ENCODE measurements at places on chromosomes 6 and 20.
A peak's percentile ranks its signal among the peaks of the same experiment; 100 is the strongest.

DNA sequence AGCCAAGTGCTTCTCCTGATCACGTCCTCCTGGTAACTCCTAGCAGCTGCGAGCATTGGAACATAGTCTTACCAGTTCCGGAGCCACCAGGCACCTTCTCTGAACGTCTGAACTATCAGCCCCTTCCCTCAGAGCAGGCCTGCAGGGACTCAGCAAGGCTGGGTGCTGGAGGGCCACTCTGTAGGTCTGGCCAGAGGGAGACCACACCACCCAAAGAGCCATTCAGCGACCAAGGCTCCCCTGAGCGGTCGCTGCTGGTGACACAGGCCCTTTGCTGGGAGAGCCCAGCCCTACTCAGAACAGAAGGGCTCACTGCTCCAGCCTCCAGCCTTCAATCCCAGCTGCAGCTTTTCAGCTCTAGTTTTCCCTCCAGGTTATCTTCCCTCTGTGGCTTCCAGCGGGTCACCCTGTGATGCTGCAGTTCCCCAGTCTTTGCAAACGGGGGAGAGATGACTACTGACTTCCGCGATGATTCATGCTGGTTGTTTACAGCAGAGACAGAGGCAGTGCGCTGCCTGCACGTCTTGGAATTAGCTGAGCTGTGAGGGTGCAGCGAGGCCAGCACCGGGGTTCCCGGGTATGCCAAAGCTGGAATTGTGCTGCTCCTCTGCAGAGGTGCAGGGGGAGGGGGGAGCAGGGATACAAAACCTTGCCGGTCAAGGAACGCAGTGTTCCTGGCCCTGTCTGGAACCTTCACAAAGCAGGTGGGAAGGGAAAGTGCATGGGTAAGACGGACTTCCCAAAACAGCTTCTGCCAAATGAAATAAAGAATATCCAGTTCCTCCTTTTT is 161.4 kb downstream of the LY86 start:
- peak; percentile 82 for DNase-seq

- no peak for DNase-seq
Measured at GRCh38 chr6:78523622-78524021, 343.7 kb upstream of the IRAK1BP1 start.

DNA sequence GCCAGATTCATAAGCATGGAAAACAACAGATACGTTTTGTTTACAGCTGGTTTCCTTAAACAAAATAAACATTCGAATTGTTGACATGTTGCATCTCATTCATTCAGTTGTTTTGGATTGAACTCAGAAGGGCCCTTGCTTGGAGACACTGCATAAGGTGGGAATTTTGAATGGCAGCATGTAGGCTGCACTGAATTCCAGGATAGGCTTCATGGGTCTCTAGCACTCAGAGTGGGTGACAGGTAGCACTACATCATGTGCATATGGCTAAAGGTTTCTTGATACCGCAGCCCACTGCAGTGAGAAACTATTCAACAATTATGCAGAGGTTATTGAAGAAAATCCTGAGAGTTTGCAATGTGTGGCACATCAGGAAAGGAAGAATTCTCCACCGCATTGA is 1.6 kb downstream of the BEND6 start:
- DNase-seq, result no peak

DNA sequence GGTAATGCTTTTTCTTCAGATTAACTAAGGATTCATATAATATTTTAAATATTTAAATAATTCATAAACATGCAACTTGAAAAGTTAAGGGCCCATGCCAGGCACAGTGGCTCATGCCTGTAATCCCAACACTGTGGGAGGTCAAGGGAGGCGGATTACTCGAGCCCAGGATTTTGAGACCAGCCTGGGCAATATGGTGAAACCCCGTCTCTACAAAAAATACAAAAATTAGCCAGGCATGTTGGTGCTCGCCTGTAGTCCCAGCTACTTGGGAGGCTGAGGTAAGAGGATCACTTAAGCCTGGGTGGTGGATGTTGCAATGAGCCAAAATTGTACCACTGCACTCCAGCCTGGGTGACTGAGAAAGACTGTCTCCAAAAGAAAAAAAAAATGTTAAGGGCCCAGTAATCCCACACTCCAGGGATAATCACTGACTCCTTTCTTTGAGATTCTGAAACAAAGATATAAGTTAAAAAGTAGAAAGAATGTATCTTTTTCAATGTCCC is 7.9 kb upstream of the RIN2 start:
- DNase-seq, result no peak
